ENCODE measurements at places on chromosomes 12 and 14.

DNA sequence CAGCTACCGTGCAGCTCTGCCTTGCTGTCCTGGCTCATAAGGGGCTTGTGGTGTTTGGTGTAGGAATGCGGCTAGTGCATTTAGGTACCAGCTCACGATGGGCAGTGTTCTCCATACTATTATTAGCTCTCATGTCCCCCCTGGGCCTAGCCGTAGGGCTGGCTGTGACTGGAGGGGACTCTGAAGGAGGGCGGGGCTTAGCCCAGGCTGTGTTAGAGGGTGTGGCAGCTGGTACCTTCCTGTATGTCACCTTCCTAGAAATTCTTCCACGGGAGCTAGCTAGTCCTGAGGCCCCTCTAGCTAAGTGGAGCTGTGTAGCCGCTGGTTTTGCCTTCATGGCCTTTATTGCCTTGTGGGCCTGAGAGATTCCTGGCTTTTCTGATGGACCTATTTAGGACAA is 2.1 kb downstream of the SLC39A2 start:
- DNase-seq: no peak

DNA sequence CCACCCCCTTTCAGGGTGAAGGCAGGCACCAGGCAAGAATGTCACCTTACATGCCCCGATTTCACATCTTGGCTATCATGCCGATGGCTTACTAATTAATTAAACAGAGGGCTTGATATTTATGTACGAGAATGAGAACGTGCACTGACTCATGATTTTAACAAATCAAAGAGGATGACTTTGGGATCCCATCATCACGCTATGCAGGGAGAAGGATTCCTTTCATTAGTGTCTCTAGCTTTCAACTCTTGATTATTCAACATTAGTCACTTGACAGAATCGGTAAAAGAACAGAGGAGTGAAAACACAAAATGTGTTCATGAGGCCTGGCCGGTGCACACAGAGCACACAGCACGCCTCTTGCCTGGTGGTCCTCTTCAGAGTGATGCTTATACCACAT is 80.6 kb downstream of the PRKAB1 start:
- DNase-seq: peak; percentile 67

GRCh38 chr14:61638595-61639387 is 56.5 kb upstream of the HIF1A start:
- DNase-seq: no peak

DNA sequence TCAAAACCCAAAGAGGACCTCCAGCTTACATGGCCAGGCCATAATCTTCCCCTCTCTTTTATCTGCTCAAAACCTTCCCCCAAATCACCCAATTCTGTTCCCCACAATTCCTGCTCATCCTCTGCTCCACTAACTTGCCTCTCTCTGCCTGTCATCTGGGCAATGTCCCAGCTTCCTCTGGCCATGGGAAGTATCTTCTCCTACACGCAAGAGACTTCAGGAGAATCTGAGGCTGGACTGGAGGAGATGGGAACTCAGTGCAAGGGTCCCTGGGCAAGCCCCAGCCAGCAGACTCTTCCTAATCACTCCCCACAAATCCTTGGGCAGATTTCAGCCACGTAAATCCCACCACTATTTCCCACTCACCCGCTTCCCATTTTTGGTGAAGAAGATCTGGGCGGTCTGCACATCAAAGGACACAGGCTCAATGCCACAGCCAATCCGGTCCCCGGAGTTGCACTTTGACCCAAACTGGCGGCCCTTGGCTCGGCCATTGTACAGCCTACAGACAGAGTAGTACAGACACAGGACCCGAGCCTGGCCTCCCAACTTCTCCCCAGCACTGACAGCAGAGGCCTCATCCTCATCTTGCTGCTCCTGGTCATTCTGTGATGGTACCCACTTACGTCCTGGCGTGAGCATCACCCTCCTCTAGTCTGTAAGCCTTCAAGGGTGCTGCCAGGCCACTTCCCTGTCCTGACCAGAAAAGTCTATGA is 4.7 kb downstream of the SPRYD3 start:
- DNase-seq: no peak

DNA sequence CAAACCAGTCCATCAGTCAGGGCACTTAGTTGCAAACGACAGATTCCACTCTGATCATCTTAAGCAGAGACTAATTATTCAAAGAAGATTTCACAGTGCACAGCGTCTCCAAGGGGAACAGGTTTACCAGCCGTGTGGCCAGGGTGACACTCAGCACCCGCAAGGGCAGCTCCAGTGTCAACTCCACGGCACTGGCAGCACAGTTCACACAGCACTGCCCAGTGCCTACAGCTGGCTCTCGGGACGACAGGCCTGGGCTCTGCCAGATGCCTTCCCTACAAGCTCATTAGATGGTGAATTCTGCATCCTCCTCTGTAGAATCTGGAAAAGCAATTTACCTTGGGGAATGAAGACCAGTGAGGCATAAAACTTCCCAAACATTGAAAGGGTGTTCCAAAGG is 4.9 kb downstream of the OR10P1 start:
- DNase-seq: no peak

DNA sequence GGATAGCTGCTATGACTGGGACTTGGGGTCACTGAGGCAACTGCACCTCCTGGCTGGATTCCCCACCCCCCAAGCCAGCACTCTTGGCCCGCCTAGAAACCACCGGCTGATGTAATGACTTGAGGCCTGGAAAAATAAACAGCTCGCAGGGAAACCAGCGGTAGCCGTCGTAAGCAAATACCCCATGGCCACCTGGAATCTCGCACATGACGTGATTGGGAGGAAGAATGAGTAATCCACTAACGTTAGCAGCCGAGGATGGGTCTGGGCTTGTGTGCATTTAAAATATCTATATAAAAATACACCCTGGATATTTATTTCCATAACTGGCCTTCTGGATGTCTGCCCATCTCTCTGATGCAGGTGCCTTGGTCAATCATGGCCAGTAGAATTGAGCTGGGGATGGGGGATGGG is 120.1 kb downstream of the SMOC1 start:
- peak; percentile 2 for DNase-seq

DNA sequence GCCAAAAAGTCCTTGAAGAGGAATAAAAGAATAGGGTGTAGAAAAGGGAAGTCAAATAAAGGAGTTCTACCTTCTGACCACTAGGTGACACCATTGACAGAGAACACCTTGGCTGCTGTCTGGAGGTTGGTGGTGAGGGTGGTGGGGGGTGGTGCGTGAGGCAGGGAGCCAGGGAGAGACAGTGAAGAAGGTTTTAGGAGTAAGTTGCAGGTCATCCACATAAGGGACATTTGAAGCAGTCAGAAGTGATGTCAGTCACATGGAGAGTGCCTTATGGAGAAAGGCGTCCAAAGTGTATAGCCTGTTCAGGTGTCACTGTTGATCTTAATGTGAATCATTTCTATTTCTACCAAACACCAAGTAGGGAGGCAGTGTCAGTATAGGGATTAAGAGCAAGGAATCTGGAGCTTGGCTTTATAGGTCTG is 279.3 kb upstream of the DDHD1 start:
- DNase-seq: peak; percentile 49

- DNase-seq: peak; percentile 78
These were observed 775 bp downstream of the GABARAPL1 start for GRCh38 chr12:10213168-10214135.

- DNase-seq: peak; percentile 42
These were observed 441.2 kb downstream of the BTG1 start for GRCh38 chr12:91704446-91704845.

DNA sequence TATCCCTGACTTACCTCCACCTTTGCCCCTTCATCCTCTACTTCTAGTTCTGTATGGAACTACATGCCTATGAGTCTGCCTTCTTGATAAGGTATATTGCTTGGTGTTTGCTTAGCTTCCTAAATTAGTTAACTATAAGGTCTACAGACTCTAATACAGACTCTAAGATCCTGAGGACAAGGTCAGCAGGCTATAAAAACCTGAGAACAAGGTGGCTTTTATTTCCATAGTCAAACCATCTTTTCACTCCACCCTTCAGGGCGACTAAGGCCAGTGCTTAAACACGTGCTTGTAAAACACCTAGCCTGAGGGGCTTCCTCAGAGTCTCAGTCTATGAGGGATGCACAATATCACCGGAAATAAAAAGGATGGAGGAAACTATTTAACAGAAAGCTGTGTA is 36.1 kb upstream of the COL2A1 start:
- DNase-seq: no peak

- no peak for DNase-seq
These were observed 21.7 kb upstream of the LMNTD1 start for GRCh38 chr12:25574761-25575160.

DNA sequence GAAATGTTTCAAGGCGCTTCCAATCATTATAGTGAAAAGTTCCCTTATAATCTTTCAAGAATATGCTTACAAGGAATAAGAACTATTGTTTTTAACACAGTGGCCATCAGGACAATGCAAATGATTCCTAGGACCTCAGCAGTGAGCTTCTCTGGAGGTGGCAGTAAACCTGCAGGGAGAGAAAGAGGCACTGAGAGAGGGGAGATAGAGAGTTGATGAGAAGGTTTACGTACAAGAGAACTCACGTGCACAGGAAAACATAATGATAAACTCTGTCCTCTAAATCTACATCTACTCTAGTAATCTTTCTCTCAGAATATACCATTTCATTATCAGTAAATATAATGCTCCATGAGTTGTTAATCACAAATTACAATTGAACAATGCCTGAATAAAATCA is 715 bp downstream of the KLRC4 start:
- DNase-seq: no peak

All from fibroblast of skin of right biceps (primary cell).